Hippocampal formation (tissue), 2 donors: ENCODE measurements at places on chromosomes 2 and 18.

GRCh38 chr2:160694631-160695030 is 201.0 kb upstream of the RBMS1 start:
- DNase-seq, result no peak

GRCh38 chr18:45482286-45482685 is 133.0 kb upstream of the SLC14A2 start:
- no peak for DNase-seq

- no peak for DNase-seq
Observed at GRCh38 chr2:29808321-29808720, 113.1 kb downstream of the ALK start.

- no peak for DNase-seq
Observed at GRCh38 chr18:79549638-79550000, 130.0 kb upstream of the CTDP1 start.

GRCh38 chr18:33833842-33834241 is 255.8 kb downstream of the ASXL3 start:
- no peak for DNase-seq

GRCh38 chr18:48477348-48477747 is 61.5 kb upstream of the CTIF start:
- DNase-seq, result no peak

- DNase-seq, result no peak
Observed at GRCh38 chr2:143948710-143949109, 571.2 kb downstream of the ZEB2 start.

DNA sequence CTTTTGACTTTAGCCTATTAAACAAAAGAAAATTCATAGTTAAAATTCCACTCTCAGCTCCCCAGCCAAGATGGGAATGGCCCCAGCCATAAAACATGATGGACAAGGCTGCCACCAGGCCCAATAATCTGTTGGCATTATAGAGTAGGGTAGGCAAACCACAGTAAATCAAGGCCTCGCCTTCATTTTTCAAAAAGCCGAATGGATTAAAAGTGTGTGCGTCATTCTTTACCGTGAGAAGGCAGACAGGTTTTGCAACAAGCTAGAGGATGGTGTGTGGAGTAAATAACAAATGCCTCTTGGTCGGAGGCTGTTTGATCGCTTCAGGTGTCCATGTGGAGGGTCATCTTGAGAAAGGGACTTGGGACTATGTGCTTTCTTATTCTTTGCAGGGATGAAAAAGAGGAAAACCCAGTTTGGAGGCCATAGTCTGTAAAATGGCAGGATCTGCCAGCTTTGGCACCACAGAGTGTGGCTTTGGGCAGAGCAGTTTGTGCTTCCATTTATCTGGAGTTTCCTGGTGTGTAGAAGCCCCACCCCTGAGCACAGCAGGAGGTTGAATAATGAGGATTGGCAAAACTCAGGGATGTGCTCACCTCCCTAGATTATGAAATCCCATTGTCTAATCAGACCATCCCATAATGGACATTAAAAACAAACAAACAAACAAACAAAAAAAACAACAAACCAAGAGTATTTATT is 57.1 kb upstream of the ITGB6 start:
- DNase-seq, result no peak

DNA sequence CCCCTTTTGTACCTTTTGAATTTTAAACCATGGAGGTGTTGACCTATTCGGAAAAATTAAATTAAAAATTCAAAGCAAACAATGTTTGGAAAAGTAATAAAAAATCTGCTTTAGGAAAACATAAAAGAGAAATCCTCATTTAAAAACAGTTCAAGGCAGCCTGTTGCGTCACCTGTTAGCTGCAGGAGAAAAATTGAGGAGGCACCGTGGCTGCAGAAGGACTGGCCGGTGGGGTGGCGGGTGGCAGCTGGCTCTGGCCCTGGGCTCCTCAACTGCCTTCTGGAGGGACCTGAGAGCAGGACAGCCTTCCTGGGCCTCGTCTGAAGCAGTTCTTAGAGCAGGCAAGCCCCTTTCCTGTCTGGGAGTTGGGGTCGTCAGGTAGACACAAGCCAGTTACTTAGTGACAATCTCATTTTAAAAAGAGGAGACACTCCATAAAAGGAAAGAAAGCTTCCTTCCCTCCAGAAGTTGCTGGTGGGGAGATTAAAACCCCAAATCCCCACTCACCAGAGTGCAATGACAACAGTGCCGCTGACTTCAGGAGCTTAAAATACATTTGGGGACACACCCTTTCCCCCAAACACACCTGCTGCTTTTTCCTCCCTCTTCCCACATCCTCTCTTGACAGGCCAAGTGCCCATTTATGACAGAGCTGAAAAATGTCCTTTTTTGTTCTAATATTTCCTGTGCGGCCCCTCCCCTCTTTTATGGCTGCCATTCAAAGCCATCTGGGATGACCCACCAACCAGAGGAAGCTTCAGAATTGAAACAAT is 9.7 kb downstream of the ZBTB7C start:
- no peak for DNase-seq

GRCh38 chr18:73677450-73677849 is 470.2 kb downstream of the FBXO15 start:
- DNase-seq, result no peak

GRCh38 chr18:23585007-23585871 is 1.1 kb downstream of the NPC1 start:
- DNase-seq, result no peak

GRCh38 chr2:83364264-83364663 is 1094.8 kb downstream of the SUCLG1 start:
- DNase-seq, result no peak

GRCh38 chr18:67597759-67598158 is 81.2 kb upstream of the DSEL start:
- no peak for DNase-seq

DNA sequence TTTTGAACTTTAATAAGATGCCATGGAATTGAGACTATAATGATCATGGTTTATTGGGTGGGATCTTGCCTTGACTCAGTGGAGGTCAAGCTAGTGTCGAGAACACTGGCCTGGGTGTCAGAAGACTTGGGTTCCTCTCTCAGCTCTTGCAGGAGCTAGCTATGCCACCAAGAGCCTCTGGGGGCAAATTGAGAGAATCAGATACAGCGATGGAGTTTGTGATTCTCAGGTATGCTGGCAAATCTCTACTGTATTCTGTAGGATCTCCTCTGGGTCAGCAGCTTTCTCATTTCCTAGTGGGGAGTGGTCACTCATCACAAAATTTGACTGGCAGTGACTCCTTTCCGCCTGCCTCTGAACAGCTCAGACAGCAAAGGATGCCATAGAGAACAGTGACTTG is 477.0 kb downstream of the RNF144A start:
- DNase-seq, result no peak

- no peak for DNase-seq
Observed at GRCh38 chr18:10379522-10379921, 74.9 kb upstream of the APCDD1 start.

GRCh38 chr2:61537277-61537949 is 743 bp downstream of the XPO1 start:
- no peak for DNase-seq

GRCh38 chr18:25310045-25310444 is 41.9 kb downstream of the ZNF521 start:
- DNase-seq, result no peak

- DNase-seq, result no peak
Observed at GRCh38 chr18:37019157-37019827, 190.4 kb downstream of the KIAA1328 start.

DNA sequence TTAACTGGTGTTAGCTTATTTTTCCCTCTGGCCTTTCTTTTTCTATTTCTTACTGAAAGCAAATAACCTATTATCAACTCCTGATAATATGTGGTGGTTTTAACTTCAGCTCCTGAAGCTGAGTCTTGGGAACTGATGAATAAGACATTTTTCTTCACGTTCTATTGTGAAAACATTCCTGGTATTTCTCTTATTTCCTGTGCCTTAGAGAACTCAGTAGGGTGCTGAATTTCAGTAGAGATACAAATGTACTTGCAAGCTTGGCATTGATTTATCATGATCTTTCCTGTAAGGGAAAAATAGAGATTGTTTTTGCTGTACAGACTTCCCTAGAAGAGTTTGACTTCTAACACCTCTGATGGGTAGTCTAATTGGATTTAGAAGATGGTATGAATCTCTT is 52.8 kb upstream of the DCC start:
- no peak for DNase-seq

DNA sequence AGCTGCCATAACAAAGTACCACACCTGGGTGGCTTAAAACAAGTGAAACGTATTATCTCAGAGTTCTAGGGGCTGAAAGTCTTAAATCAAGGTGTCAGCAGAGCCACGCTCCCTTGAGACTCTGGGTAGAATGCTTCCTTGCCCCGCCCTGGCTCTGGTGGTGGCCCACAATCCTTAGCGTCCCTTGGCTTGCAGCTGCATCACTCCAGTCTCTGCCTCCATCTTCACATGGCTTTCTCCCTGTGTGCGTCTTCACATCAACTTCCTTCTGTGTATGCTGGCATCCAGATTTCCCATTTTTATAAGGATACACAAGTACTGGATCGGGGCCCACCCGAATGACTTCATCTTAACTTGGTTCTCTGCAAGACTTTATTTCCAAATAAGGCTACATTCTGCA is 62.5 kb downstream of the MRO start:
- no peak for DNase-seq

GRCh38 chr2:177998006-177998405 is 74.6 kb downstream of the PDE11A start:
- DNase-seq, result no peak

GRCh38 chr18:48743886-48744285 is 205.1 kb downstream of the CTIF start:
- no peak for DNase-seq

DNA sequence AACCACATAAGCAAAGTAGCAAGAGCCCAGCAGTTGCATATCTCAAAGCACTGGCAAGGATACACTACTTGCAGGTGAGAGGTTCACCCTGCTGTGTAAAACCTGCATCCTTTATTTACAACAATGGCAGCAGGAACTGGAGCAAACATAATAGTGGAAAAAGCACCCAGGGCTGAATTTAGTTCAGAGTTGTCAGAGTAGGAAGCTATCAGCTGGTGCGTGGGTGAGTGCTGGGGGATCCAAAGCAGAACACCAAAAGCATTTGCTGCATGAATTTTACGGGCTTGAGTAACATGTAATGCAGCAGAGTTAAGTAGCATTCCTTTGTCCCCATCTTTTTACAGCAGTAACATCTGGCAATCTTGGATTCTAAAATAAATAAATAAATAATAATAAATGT is 73.5 kb upstream of the SRD5A2 start:
- DNase-seq, result peak; percentile 32

DNA sequence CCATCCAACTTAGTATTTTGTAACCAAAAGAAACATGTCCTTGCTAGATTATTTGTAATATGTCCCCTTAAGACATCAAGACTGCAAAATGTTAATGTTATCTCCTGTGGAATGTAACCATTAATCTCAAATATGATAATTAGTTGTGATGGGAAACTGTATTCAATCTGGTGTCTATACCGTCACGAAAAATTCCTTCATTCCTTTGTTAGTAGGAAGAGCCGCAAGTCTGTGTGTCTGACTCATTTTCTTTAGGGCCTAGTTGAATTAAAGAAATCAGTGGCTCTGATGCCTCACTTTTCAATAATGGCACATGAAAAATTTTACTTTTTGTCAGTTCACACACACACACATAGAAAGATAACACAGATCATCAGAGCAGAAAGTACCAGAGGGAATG is 127.1 kb upstream of the CHAC2 start:
- no peak for DNase-seq

- DNase-seq, result peak; percentile 51
Observed at GRCh38 chr2:28356095-28356911, 36.4 kb upstream of the FOSL2 start.

DNA sequence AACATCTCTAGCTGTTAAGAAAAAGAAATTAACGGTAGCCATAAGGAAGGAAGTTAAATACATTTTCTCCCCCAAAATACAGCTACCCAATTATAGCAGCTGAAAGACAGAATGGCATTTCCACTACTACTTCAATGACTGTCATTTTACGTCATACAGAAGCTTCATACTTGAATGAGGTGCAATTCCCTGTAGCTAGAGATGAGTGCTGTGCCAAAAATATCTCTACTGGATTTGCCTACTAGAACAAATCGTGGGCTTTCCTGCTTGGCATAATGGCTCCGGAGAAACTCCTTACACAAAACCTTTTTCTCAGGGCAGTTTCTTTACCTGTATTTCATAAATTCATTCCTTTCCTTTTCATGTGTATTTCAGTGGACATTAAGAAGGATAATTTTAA is 36.3 kb upstream of the NRXN1 start:
- no peak for DNase-seq

DNA sequence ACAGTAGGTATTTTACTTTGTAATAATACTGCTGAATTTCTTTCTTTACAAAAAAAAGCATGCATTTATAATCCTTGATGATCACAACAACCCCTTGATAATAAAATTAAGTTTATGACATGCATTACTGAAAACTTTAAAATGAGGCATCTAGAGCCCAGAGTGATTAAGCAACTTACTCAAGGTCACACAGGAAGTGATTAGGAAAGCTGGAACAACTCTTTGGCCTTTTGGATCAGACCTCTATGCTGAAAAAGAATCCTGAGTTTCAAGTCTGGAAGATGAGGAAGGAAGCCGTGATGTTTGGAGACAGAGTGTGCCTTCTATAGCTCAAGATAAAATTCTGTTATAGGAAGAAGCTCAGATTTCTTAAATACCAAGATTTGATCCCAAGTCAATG is 105.0 kb upstream of the ATP8B1 start:
- DNase-seq, result no peak

DNA sequence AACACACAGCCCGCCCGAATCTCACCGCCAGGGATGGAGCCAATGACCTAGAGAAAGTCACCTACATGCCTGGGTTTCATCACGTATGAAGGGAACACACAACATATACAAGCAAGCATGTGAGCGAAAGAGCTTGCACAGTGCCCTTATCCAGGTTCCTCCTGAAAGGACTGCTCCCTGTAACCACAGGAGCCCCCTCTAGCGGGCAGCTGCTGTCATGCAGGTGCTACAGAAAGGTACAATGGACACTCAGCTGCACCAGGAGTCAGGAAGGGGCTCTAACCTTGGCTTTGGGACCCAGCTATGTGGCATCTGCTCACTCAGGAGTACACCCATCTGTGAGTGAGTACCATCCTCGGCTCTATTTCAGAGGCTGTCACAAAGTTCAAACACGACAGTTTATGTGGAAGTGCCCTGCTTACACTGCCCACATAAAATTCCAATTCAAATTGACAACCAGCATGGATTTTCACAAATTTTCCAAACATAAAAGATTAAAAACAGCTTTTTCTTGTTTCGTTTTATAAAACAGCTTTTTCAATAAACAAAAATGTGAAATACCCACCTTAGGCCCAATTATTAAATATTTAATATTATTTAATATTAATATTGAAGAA is 3.5 kb downstream of the NDUFA10 start:
- peak; percentile 38 for DNase-seq

GRCh38 chr18:57754577-57755338 is 48.4 kb downstream of the ATP8B1 start:
- DNase-seq, result no peak

DNA sequence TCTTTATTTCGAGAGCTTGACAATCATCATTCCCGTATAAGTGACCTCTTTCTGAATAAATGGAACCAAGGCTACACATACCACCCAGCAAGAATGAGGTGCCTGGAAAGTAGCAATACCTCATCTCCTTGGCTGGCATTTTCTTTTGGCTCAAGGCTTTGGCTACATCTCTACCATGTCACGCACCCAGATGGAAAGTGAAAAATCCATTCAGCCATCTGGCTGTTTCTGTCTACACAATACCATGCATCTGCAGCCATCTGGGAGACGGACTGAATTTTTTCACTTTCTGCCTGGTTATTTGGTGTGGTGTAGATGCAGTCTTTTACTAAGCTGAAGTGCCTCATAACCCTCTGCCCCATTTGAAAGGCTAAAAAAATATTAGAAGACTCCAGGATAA is 566.9 kb downstream of the BCL11A start:
- no peak for DNase-seq
